Stimulated activated CD8-positive, alpha-beta memory T cell treated with anti-CD3 and anti-CD28 coated beads, Interleukin-4, amount 100 ng/mL, for 48 hours (primary cell): ENCODE measurements at places on chromosomes 6 and 20.

DNA sequence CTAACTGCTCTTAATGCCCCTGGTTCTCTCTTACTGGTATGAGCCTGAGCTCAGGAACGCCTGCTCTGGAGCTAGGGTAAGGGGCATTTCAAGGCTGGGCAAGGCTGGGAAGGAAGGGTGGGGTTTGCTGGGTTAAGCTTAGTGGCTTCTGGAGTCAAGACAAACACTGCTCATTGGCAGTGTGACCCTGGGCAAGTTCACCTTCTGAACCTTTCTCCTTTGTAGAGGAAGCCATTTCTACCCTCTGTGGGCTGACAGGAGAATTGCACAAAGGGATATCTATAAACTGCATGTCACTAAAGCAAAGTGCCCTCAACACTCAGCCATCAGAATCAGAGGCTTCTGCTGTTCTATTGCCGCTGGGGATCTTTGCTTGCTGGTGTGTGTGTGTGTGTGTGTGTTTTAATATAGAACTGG lies 20.3 kb upstream of the LRRN4 start:
- no peak for DNase-seq

DNA sequence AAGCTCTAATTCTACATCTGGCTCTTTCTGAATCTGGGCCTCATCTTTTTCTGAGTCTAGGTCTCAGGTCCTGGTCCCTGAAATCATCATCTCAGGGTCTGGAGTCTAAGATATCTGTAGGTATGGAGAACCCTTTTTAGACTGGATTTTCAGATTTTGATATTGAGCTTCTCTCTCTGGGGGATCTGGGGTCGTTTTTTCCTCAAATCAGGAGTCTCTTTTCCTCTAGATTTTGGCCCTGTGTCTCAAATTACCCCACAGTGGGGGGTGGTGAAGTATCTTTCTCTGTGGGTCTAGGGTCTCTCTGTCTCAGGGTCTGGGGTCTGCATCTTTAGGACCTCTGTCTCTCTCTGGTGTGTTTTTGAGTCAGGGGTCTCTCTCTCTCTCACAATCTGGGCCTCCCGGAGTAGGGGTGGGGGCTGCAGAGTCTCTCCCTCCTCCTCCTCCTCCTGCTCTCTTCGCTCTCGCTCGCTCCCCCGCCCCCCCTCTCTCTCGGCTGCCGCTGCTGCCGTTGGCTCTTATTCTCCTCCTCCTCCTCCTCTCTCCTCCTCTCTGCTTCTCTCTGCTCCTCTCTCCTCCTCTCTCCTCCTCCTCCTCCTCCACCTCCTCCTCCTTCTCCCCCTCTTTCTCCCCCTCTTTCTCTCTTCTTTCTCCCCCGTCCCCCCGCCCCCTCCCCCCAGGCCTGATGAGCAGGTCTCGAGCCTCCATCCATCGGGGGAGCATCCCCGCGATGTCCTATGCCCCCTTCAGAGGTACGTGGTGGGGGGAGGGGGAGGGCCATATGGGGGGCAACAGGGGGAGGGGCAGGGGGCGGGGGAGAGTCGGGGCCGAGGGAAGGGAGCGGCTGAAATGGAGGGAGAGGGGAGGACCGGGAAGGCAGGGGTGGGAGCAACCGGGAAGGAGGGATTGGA lies at the start of gene SYNGAP1:
Gene SYNGAP1, plus strand, starts transcription at position 486 of the 911 bp plus-strand sequence. Its CDS starts 200 bp downstream, at position 686.
- DNase-seq, result peak; percentile 66

DNA sequence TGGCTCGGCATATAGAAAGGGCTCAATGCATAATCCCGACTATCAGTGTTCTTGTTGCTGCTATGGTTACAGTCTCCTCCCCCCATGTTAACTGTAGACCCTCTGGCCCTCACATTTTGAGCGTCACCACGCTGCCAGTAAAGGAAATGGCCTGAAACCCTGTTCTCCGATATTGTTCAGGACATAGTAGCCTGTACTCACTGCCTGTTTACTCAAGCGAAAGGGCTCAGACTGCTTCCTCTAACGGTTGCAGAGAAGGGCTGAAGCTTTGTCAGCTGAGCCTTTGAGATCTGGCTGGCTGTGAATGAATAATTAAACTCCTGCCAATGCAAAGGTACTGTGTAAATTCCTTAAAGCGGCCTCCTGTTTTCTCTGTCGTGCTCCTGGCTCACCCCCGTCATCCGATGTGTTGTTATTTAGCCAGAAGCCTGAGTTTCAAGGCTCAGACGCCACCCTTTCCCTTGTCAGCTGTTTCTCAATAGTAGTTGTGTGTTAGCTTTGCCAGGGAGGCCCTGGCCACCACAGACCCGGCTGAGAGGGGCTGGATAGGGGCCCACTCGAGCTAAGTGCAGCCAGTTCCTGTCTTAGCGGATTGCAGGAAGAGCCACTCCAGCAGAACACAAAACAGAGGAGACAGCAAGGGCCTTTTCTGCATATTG lies 31.2 kb upstream of the RALGAPA2 start:
- DNase-seq, result no peak

DNA sequence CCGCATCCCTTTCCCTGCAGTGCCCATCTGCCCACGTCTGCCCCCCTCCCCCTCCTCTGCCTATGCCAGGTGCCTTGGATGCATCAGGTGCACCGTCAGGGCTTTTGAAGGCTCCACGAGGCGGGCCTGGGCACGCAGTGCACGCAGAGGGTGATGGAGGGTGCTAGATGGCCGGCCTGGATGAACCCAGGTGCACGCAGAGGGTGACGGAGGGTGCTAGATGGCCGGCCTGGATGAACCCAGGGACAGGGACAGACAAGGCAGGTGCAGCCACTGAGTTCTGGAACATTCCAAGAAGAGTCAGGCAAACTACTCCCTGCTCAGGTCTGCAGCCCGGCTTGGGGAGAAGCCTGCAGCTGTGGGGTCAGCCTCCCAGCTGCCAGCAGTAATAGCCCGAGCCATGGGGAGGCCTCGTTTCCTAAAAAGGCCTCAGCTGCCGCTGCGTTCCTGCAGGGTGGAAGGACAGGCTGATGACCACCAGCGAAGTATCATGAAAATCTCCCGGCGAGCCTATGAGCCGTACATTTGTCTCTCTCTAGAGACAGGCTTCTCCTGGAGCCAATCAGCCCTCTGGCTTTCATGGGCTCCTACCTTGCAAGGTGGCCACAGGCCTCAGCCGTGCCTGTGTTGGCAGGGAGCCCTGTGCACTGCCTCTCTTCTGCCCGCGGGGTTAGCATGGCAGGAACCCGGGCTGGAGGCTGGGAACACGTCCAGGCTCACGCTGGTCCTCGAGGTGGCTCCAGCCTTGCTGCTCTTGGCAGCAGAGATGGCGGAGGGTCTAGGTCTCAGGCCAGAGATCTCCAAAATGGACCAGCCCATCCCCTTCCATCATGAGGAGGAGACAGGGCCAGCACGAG lies 29.6 kb downstream of the NTSR1 start:
- DNase-seq, result no peak

DNA sequence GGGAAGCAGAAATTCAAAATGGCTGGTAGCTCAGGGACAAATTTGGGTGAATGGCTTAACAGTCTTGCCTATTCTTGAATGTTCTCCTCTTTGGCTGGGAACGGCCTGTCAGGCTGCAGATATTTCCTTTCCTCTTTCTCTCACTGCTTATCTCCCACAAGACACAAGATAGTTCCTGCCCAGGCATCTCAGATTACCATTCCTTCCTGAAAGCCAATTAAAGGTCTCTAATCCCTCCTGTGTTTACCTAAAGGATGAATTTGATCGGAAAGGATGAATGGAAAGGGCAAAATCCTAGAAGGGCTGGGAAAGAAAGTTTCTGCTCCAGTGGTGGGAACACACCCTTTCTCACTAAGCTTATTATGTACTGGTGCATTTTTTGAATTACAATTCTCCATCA lies 95.9 kb upstream of the JAG1 start:
- DNase-seq, result no peak

GRCh38 chr6:17057322-17057721 lies 44.5 kb upstream of the STMND1 start:
- no peak for DNase-seq

- no peak for DNase-seq
These were observed 233.8 kb downstream of the CLIC5 start for GRCh38 chr6:45781890-45782289.
